HuH-7.5 (cell line): ENCODE measurements at places on chromosomes 1 and 21.

DNA sequence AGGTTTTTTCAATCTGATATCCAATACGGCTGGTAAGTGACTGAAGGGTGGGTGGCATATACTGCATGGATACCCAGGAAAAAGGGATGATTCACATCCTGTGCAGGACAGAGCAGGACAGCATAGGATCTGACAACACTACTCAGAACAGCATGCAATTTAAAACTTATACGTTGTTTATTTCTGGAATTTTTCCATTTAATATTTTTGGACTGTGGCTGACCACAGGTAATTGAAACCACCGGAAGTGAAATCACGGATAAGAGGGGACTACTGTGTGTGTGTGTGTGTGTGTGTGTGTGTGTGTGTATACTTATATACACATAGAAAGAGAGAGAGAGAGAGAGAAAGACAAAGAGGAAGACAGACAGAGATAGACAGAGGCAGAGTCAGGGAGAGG lies 23.0 kb downstream of the ERICH3 start:
- DNase-seq = no peak

DNA sequence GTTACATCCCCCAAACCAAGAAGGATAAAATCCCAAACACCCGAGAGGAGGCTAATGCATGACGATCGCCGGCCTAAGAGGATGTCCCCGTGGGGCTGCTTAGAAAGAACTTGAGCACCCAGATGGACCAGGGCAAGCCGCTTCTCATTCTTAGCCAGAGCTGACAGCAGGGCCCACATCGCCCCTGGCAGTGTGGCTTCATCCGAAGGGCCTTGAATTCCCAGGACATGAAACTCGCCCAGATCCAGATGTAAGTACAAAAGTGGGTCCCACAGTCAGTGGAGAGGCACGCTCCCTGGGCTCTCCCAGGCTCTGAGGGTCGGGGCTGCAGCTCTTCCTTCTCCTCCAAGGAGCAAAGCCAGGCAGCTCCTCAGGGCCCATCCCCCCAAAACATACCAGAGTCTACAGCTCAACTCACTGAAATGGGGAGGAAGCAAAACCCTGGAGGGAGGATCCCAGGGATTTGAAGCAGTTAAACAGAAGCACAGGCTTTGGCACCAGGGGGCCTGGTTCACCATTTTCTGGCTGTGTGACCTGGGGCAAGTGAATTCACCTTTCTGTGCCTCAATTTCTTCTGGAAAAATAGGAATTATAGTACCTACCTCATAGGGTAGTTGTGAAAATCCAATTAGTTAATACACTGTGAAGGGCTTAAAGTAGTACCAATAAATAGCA lies 85.6 kb downstream of the MAN1C1 start:
- no peak for DNase-seq

DNA sequence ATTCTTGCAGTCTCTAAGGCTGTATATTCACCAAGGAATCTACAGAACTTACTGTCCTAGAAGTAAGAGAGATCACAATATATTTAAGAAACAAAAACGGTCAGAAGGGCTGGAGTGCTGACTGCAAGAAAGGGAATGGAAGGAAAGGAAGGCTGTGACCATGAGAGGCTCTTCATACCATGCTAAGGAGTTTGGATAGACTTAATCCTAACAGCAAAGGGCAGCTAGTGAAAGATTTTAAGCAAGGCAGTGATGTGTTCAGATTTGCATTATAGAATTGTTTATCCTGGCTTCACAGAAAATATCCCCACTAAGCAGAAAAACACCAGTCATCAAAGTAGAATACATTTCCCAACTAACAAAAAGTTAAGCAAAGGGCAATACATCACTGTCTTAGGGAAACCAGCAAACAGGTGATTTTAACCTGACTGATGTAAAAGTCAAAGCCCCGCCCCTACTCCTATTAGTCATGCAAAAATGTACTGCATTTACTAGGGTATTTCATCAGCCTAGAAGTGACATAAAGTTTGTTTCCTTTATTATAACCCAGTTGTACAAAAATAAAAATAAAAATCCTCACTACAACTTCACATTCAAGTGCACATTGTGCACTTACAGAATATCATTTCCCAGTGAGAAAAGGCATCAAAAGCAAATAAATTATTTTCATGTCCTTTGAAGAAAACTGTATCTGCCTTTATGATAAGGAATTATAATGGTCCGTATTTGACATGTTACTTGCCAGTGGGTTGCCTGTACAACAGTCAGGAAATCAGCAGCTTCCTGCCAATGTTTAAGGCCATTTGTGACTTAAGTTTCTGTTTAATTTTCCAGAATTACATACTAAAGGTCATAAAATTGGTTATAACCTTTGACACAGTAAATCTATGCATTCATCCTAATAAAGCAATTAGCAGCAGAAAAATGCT lies 17.2 kb downstream of the JAK1 start:
- DNase-seq = no peak

DNA sequence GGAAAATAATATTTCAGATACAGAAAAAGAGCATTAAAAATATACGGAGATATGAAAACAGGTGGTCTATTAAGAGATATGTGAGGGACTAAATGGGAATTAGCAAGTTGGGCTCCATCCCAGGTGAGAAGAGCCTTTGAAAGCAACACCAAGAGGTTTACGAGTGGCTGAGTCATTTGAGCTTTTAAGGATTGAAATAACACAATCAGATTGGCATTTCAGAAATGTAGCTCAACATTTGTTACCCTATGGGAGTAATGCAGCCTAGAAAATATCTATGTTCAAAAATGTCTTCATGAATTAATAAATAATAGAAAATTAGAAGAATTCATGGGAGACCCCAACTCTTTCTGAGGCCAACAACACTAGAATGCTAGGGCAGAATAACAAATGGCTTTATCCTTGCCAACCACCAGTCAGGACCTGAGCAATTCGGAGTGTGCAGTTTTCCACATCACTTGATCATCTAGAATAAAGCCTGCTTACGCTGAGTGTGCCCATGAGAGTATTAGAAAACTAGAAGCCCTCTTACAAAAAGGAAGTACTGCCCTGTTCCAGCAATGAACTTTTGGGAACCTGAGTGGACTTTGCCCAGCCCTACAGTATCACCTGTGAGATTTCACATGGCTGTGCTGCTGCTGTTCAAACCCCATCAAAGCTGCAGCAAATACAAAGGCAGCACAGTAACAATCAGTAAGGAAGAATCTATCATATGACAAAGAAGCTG lies 538.0 kb upstream of the CAMK1G start:
- DNase-seq = no peak

DNA sequence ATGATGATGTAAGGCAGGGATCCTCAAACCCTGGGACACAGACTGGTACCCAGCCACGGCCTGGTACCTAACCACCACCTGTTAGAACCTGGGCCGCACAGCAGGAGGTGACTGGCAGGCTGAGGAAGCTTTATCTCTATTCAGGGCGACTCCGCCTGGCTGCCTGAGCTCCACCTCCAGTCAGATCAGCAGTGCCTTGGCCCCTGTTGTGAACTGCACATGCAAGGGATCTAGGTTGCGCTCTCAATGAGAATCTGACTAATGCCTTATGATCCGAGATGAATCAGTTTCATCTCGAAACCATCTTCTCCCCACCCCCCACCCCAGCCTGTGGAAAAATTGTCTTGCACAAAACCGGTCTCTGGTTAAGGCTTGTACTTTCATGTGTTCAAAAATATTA lies 4.2 kb downstream of the RNPC3 start:
- no peak for DNase-seq

GRCh38 chr1:23576338-23577055 lies 17.2 kb upstream of the ID3 start:
- DNase-seq = no peak

DNA sequence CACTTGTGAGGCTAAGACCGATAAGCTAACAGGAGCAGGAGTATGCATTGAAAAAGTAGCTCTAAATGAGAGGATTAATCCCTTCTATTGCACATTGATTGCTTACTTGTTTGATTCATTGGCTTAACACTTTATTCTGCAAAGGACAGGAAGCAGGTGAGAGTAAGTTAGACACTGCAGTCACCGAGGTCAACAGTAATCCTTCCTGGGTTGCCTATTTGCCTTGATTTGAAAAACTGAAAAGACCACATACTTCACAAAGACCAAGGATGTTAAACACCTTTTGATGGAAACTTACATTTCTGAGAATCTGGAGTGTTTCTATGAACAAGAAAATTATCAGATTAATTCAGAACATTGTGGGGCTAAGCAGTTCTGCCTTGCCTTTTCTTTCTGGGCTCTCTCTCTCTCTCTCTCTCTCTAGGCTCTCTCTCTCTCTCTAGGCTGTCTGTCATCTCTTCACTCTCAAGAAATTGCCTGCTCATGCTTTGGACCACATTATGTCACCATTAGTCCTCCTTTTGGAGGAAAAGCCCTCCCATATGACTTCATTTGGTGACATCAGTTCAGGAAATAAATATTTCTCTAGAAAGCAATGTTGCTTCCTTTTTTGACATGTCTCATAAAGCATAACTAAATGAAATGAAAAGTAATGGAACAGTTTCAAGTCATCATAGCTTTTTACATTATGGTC lies 103.8 kb downstream of the TNFSF18 start:
- no peak for DNase-seq

GRCh38 chr21:45292399-45293219 lies 4.9 kb upstream of the POFUT2 start:
- peak; percentile 91 for DNase-seq

DNA sequence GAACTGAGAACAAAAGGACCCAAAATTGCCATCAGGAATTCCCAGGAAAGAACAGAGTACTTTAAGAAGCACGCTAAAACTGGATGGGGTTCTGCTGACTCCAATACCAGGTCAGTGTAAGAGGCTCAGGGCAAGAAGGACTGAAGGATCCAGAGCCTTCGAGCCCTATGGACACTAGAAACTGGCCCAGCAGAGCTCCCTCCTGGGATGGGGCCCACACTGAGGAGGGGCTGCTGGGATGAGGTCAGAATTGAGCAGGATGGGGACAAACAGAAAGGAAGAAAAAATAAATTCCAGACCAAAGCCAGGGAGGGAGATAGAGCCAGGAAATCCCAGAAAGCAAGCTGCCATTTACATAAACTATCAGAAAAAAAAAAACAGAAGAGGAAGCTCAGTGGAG lies 222.4 kb upstream of the COA6 start:
- DNase-seq = no peak

- no peak for DNase-seq
Measured at GRCh38 chr1:238900334-238900865, 486.0 kb upstream of the CHRM3 start.

DNA sequence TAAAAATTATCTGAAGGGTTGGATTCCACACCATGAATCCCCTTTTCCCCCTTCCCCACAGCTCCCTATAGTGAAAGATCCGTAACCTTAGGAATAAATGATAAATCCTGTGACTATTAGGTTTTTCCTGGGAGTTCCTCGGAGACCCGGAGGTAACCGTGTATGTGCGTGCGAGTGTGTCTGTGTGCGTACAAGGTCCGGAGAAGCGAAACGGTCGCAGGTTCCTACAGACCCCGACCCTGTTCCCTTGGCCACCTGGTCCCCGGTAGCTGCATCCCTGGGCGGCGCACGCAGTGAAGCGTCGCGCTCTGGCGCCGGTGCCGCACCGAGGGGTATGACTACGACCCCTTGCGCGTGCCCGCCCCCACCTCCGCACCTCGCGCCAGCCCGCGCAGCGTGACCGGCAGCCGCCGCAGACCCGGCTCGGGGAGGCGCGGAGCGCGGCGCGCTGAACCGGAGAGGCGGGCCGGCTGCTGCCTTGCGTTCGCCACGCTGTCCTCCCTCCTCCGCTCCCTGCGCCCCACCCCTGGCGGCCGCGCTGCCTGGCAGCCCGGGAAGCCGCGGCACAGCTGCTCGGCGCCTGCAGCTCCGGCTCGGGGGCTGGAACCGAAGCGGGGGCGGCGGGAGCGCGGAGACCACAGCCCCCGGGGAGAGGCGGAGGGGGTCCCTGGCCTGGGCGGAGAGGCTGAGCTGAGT lies at the start of gene AK5:
Gene AK5, plus strand, starts transcription at position 529 of the 696 bp plus-strand sequence. CDS start 295 bp downstream, outside the sequence.
- DNase-seq = peak; percentile 16

DNA sequence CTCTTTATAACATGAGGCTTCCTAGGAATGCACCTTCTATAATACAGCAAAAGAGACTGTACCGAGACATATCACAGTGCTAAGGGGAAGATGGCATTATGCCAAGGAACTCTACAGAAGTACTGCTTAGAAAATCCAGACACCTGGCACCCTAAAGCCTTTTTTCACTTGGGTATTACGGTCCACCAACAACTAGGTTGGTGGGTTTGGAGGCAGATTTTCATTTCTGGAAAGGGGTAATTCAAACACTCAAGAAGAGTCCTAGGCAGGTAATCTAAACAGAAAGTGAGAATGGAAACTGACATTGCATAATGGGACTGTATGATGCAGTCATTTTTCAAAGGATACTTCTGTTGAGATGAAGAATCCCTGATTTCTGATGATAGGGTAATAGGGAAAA lies 19.6 kb downstream of the SCMH1 start:
- no peak for DNase-seq

- no peak for DNase-seq
Measured at GRCh38 chr1:11198851-11199594, 9.9 kb downstream of the ANGPTL7 start.

DNA sequence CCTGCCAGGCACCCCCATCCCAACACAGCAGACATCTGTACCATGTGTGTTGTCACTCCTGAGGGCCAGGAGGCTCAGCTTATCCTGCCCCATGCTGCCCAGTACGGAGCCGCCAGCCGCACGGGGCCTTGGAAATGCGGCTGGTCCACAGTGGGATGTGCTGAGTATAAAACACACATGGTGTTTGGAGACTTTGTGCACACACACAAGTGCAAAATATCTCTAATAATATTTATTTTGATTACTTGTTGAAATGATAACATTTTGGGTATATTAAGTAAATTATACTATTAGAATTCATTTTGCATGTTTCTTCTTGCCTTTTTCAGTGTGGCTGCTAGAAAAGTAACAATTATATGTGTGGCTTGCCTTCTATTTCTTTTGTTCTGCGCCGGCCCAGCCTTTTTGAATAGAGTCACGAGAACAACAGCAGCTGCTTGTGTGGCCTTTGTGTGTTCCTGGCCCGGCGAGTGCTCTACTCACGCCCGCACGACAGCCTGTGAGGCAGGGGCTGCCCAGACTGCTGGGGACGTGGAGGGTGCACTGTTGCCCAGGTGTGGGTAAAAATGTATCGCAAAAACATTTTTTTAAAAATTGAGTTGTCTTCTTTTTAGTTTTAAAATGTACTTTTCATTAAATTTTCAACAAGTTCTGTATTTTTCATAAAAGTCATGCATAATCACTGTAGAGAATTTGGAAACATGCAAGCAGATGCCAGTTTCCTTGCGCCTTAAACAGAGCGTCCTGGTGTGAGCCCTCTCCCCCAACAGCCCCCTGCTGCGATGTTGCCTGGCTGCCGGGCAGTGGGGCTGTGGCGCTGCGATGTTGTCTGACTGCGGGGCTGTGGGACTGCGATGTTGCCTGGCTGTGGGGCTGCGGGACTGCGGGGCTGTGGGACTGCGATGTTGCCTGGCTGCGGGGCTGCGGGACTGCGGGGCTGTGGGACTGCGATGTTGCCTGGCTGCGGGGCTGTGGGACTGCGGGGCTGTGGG lies 35.5 kb downstream of the COQ8A start:
- DNase-seq = no peak
